ENCODE measurements at places on chromosomes 6 and 20.

- no peak for DNase-seq
Measured at GRCh38 chr6:157070403-157071107, 252.8 kb downstream of the TMEM242 start.

GRCh38 chr6:162854734-162855191, 127.0 kb downstream of the PACRG start:
- no peak for DNase-seq

DNA sequence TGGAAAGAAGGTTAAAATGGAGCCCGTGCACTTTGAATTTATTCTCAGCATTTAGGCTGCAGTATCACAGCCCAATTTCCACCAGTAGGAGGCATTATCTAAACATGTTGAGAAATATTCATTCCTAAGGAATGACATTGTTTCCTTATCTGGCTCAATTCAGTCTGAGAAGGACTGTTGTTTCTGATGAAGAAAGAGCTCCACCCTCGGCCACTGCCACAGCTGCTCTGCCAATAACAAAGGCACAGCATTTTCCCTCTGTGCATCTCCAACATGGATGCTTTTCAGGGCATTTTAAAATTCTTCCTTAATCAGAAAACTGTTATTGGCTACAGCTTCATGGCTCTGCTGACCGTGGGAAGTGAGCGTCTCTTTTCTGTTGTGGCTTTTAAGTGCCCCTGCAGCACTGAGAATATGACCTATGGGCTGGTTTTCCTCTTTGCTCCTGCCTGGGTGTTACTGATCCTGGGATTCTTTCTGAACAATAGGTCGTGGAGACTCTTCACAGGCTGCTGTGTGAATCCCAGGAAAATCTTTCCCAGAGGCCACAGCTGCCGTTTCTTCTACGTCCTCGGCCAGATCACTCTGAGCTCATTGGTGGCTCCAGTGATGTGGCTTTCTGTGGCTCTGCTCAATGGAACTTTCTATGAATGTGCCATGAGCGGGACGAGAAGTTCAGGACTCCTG, at the start of gene CALHM5:
Gene CALHM5, plus strand, starts transcription at position 216 of the 687 bp plus-strand sequence. Its CDS starts 58 bp downstream, at position 274.
- no peak for DNase-seq

- no peak for DNase-seq
Measured at GRCh38 chr6:39642270-39642669, 82.9 kb downstream of the KIF6 start.

GRCh38 chr6:87881342-87881895, 166.2 kb upstream of the SPACA1 start:
- no peak for DNase-seq

DNA sequence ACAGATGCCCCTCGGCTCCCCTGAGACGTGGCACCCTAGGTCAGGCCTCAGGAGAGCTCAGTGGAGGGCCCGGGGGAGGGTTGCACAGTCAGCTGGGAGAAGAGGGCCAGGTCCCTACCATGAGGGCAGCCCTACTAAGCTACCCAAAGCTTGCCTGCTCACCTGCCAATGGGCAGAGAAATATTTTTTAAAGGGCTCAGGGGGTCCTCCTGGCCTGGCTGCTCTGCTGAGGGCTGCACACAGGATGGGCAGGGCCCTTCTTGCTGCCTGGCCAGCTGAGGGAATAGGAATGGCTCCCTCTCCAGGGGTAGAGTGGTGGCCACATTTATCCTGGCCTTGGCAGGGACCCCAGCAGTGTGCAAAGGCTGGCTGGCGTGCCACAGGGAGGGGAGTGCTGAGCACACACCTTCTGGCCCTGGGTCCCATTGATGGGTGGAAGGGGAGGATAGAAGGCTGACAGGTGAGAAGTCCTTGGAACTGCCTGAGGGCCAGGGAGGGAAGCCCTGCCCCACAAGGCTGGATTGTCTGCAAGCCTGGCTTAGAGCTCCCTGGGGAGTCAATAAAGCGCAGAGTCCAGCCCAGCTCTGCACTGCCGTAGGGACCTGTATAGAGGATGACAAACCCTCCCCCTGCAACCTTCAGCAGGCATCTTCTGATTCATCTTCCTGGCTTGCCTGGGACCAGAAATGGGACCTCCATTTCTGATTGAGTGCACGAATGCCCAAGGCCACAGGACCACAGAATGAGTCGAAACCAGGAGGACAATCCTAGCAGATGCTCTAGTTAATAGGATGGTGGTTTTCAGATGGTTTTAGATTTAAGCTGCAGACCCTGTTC, 62.1 kb downstream of the NOL4L start:
- DNase-seq = no peak

DNA sequence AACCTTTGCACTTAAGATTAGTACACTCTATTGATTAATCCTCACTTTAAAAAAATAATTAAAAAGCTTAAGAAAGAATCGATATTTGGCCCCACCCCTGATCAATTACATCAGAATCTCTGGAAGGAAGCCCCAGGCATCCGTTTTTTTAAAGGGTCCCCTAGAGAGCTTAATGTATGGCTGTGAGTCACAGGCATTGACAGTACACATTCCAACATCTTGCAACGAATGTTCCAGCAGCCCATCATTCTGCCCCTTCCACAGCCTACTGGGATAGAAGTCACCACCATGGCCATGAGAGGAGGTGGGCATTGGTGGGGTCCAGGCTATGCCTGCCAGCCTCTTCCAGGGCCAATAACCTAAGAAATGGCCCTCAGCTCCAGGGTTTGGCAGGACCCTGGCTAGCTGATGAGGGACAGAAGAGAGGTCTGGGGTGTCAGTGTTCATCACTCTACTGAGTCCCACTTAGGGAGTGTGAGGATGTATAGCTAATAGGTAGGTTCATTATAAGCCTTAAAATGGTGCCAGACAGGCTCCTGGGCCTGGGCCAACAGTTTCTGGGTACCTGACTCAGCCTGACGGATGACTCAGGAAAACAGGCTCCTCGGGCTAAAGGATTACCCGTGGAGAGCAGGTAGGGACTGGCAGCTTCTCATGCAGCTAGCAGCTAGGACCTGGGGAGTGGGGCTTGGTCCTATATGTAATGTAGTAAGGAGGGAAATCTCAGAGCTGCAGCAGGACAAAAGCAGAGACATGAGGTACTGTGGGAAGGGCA, 40.4 kb downstream of the MDGA1 start:
- no peak for DNase-seq

DNA sequence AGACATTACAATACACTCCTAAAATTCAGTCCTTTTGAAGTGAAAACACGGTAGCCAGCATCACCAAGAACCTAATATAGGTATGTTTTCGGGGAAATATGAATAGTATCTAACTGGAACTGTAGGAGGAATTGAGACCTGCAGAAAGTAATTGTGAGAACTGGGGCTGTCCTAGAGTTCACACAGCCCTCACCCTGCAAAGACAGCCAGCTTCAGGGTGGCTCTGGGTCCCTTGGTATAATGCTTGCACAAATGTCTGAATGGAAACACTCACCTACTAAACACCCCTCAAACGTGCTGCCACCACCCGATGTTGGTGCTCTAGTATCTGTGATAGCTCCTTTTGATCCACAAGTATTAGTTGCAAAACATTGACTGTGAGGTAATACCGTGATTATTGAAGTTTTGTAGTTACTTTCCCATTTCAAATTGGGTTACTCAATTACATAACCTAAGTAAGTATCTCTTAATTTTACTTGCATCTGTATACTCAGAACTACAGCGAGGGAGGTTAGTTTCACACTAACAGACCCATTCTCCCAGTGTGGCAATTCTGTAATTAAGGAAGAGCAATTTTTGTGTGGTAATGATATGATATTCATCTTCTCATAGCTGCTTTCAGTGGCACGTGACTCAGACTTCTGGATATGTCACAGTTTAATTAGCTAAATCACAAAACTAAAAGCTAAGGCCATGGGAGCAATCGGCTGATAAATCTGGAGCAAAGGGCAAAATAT, 129.5 kb downstream of the INSM1 start:
- DNase-seq = no peak

DNA sequence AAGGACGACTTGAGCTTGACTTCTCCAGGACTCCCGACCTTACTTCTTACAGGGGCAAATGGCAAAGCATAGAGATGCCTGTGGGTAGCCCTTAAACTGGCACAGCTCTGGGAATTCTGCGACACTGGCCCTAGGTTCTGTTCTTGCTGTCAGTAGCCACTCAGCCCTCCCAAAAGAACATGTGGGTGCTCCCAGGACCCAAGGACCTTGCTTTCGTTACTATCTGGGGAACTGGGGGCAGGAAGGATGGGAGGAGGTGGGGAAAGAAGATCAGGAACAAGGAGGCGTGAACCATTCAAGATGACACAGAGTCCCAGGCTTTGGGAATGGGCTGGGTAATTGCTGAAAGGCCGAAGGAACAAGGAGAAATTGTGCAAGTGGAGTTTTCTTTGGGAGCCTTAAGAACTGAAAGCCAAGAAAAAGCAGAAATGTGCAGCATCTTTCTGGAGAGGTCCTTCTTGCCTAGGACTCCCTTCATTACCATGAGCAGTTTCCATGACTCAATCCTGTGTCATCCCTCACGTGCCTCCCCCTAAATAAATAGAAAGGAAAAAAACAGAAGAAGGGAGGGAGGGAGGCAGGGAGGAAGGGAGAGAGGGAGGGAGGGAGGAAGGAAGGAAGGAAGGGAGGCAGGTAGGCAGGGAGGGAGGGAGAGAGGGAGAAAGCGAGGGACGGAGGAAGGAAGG, 284.6 kb upstream of the FOXQ1 start:
- DNase-seq = no peak

- no peak for DNase-seq
Measured at GRCh38 chr20:38196592-38196991, 31.5 kb upstream of the TGM2 start.

DNA sequence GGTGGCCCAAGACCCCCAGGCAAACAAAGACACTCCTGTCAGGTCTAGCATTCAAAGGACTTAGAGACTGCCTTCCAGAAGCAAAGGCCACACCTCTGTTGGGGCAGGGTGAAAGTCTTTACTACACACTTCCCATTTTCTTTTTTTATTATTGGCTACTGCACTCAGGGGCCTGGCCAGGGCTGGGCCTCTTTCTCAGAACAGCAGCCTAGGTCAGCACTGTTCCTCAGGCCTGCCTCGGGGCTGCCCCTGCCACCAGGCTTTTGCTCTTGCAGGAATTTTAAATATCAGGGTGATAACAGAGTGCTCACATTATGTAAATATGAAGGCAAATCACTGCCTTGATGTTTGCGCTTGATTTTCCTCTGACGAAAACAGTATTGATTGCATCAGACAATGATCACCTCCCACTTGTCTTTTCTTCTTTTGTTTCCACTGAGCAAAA, 18.5 kb downstream of the GSTA4 start:
- no peak for DNase-seq

- DNase-seq = no peak
Measured at GRCh38 chr6:163243083-163243482, 171.4 kb upstream of the QKI start.

DNA sequence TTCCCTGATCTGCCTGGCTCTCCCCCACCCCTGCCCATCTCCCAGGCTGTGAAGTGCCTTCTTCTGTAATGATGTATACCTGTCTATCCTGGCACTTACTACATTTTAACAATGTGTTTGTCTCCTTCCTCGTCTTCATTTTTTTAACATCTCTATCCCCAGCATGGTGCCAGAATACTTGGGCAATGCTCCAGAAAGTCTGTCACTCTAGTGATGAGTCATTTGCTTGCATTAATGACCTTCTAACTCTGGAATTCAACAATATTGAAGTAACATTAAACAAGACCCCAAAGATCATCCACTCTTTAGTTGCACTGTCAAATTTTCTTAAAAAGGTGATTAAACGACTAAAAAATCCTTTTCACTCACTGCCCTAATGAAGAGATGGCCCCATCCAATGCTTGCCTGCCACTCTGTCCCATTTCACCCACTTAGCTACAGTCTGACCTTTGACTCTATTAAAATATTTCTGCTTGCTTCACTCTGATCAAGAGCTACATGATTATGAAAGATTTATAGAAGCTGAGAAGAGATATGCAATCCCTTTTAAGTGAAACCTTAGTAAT, 7.7 kb upstream of the KLHL31 start:
- DNase-seq = no peak

- DNase-seq = no peak
Measured at GRCh38 chr6:345747-346385, 45.7 kb upstream of the IRF4 start.

GRCh38 chr20:59153832-59154231, 9.8 kb upstream of the ZNF831 start:
- no peak for DNase-seq

GRCh38 chr20:37990571-37991151, 42.6 kb downstream of the TTI1 start:
- DNase-seq = peak; percentile 43

DNA sequence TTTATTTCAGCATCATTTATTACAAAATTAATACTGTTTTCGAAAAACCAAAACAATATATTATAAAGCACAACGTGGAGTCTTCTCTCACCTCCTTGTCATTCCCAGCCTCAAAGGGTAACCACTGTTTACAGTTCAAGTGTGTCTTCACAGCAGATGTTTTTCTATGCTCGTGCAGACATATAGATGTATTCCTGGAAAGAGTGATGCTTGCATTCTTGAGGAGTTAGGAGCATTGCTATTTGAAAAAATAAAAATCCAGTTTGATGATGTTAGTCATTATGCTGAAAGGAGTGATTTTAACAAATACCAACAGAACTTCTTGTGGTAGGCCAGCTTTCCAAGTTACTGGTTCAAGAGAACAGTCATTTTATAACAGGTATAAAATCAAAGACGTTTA, 234.9 kb downstream of the BCKDHB start:
- DNase-seq = no peak

DNA sequence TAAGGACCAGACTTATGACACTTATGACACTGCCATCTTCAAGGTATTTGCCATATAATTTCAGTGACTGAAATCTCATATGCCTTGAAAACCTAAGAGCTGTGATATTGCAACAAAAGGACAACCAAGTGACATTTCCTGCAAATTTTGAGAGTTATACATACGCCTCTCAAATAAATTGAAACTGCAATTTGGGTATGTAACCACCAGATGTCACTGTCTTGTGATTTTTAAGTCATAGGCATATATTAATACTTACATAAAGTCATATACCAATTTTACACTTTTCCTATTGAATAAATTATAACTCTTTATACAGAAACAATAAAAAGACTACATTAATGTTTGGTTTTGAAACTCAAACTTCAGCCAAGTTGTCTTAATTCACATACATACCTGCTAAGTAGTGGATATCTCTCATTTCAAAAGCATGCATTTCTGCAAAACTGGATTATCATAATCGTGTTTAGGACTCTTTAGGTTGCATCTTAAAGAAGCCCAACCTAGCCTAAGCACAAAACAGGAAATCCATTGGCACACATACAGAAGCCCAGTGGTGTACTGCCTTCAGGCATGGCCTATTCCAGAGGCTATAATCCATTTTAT, 180.2 kb downstream of the PACRG start:
- no peak for DNase-seq

DNA sequence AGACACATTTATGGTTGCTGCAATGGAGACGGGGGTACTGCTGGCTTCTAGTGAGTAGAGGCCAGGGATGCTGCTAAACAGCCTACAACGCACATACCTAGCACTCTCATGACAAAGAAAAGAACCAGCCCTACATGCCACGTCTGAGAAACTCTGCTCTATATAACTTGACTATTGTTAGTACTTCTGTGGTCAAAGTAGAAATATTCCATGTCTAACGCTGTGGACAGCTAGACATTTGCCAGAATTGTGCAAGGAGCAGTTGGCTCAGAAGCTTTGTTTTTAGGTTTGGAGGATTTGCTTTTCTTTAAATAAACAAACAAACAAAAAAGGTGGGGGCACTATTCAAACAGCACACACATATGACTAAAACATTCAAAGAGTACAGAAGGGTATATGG, 20.5 kb downstream of the UBE2V1 start:
- no peak for DNase-seq
